COR-L47 (cell line): ENCODE measurements at places on chromosomes 1 and 21.
A peak's percentile ranks its signal among the peaks of the same experiment; 100 is the strongest.

- no peak for DNase-seq
Observed at GRCh38 chr1:119144813-119145212, 4.4 kb upstream of the WARS2 start.

GRCh38 chr1:163265547-163265946, 56.2 kb upstream of the NUF2 start:
- DNase-seq: no peak

DNA sequence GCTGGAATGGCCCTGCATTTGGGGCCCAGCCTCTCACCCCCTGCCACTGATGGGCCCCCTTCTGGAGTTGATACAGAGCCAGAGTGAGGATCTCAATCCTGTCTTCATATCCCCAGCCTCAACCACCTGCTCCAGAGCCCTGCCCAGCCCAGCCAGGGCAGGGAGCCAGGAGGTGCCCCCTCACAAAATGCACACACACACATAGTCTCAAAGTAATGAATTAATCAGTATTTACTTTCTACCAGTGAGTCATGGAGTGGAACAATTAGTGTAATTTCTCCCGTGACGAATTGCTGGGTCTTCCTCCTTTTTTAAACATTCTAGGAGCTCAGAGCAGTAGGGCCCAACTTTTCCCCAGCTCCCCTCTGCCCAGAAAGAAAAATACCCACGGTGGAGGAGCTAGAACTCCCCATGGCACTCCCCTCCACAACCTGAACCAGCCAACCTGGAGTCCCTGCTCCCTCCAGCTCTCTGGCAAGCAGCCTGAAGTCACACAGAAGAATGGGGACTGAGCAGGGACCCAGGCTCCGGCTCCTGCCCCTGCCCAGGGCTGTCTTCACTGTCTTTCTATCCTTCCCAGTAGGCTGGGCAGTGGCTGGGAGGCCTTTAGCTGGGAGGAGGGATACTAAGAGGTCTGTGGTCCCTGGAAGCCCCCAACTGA, 29.3 kb downstream of the SDC3 start:
- peak; percentile 48 for DNase-seq

DNA sequence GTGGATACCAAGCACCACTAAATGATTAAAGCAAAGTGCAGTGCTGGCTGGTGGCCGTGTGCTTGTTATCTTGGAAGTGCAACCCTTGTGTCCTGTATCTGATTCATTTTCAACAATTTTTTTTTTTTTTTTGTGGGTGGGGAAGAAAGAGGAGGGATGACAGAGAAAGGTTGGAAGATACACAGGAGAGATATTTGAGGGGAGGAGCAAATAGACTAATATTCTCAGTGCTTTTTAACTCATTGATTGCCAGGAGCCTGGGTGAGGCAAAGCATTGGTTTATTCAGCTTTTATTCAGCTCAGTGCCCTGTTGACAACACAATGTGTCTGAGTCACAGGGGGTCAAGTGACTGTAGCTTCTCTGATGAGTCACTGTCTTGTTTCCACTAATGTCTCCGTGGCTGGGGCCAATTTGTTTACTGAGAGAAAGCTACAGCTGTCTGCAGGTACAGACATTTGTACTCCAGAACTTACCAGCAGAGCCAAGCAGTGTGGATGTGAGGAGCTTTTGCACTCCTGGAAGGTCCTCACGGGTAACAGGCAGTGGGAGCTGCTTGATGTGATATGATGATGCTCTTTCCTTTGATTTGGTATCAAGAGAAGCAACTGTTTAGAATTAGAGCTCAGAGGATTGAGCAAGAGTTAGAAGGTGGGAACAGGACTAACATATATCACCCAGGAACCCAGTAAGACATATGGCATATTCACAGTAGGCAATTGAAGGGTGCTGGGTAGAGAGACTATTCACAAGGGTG, 23.6 kb upstream of the DNM3 start:
- peak; percentile 46 for DNase-seq

- no peak for DNase-seq
Observed at GRCh38 chr1:26771643-26772321, 16.0 kb upstream of the PIGV start.

DNA sequence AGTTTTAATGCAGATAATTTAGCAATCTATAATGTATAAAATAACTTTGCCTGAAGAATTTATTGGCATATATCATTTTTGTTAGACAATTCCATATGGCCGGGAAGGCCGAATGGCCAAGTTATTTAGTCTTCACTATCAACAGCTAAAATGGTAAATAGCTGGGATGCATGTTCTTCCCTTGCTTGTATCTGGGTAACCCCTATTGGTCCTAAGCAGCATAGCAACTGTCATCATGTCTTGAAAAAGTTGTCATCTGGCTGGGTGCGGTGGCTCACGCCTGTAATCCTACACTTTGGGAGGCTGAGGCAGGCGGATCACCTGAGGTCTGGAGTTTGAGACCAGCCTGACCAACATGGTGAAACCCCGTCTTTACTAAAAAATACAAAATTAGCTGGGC, 340.0 kb upstream of the DPYD start:
- DNase-seq: no peak

GRCh38 chr1:244200596-244200995, 149.5 kb downstream of the ZBTB18 start:
- no peak for DNase-seq

GRCh38 chr1:48572646-48573258, 100.7 kb upstream of the SPATA6 start:
- DNase-seq: peak; percentile 82

DNA sequence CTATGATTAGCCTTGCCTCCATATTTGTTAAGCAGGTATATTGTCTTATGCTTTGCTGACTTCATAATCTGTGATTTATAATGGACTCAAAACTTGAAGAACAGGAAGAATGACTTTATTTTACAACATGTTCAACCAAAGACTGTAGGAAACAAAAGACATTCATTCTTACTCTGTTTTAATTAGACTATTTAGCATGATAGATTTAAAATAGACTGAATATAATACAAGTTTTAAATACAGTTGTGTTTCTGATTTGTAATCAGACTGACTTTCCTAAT, 63.1 kb downstream of the CDC14A start:
- no peak for DNase-seq

DNA sequence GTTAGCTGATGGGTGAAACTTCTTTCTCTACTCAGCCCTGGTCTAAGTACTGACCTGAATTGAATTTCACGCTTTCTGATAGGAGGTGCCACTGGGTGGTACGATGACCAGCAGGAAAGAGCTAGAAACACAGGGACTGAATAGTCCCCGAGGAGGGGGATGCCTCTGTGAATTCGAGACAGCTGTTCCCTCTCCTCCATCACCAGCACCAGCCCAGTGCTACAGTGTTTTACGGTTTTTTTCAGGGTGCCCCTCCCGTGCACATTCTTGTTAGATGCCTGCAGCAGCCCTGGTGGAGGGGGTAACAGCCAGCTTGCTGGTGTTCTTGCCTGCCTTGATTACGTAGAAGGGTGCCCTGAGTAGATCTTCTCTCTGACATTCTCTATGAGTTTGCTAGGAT, 7.1 kb downstream of the HUNK start:
- DNase-seq: no peak

DNA sequence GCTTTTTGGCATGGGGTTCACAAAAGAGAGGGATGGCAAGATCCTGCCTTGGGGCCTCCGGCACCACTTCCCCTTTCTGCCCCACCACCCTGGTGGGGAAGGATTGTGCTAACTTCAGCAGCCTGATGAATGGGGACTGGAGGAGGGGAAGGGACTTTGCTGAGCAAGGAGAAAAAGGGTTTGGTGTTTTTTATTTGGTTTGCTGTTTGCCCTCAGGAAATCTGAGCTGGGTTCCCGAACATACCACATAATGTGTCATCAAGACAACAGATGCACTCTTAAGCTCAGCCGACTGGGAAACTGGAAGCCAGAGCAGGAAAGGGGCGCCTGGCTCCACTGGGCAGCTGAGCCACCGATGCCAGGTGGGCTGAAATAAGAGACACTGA, 19.8 kb downstream of the OLFML2B start:
- DNase-seq: no peak

- no peak for DNase-seq
Observed at GRCh38 chr1:178877896-178878295, 7.0 kb upstream of the ANGPTL1 start.

DNA sequence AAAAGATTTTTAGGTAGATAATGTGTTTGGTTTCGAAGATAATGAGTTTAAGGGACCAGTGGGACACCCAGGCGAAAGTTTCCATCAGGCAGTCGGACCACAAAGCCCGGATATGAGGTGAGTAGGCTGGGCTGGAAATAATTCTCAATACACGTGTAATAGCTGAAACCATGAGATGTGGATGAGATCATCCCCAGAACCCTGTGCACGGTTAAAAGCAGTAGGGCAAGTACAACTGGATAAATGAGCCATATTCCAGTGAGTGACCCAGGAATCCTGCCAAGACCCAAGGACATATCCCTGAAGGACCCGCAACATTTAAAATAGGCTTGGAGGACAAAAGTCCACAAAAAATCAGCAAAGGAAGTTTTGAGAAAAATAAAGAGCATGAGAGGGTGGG, 21.5 kb upstream of the NHLH2 start:
- no peak for DNase-seq
